ENCODE measurements at places on chromosomes 3 and 15. TPM values are rescaled to one million over a fixed set of nuclear protein-coding genes. Genes with fewer than 3 reads are reported as not detected.

Gene TMEM212
- not detected for polyA plus RNA-seq

Gene KNSTRN
- polyA plus RNA-seq, result 11.3 TPM

Gene SNX1
- polyA plus RNA-seq, result 43.6 TPM

Gene SGO1
- 1.8 TPM for polyA plus RNA-seq

Gene CYP1A2
- polyA plus RNA-seq, result 0.06 TPM

Gene TMEM266
- polyA plus RNA-seq, result 0.06 TPM

Gene B3GALNT1
- 2.3 TPM for polyA plus RNA-seq

Gene NUSAP1
- polyA plus RNA-seq, result 16.6 TPM

Gene GP5
- 0.01 TPM for polyA plus RNA-seq

Gene LRRC49
- 1.4 TPM for polyA plus RNA-seq

Gene RBP2
- 0.13 TPM for polyA plus RNA-seq

Gene WNT7A
- 0.37 TPM for polyA plus RNA-seq

Gene ZBTB20
- 1.3 TPM for polyA plus RNA-seq

Gene MUSTN1
- polyA plus RNA-seq, result 13.1 TPM

Data from esophagus (tissue), 2 donors.